ENCODE measurements at places on chromosomes 3 and 15.

DNA sequence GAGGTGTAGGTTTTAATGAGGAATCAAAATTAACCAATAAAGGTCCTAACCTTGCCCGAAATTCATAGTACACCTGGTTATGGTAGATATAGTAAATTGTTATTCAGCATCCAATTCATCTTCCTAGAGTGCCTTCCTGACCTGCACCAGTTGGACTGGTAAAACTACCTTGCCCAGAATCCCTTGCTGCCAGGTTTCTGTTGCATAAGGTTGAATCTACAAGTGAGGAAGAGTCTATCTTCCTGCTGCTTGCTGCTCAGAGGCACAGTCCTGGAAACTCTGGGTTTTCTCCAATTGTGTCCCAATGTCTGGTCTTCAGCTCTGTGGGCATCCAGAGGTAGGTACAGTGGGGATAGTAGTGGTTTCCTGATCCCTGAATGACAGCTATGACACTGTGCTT is 17.3 kb downstream of the CCDC54 start:
- DNase-seq, result no peak

DNA sequence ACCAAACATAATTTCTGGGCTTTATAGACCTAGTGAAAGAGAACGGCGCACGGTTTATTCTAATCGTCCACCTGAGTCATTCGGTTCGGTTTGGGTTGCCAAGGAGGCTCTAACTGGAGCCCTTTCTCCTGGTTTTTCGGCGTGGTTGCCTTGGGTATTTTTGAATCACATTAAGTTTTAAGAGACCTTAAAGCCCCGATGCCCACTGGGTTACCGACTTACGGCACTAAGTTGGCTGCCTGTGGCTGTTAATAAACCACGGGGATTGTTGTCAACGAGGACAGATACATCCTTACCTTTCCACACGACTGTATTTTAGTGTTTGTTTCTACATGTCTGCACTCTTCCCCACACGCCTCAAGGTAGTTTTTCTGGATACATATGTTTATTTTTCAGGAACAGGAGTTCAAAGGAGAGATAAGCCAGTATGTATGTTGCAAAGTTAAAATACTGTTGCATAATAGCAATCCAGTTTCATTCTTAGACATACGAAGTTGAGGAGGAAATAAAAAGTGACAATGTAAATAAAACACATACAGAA is 1.2 kb upstream of the ANP32A start:
- DNase-seq, result no peak

GRCh38 chr15:58467722-58468423 is 36.1 kb downstream of the LIPC start:
- DNase-seq, result no peak

GRCh38 chr3:145760036-145760435 is 400.9 kb downstream of the PLOD2 start:
- DNase-seq, result no peak

DNA sequence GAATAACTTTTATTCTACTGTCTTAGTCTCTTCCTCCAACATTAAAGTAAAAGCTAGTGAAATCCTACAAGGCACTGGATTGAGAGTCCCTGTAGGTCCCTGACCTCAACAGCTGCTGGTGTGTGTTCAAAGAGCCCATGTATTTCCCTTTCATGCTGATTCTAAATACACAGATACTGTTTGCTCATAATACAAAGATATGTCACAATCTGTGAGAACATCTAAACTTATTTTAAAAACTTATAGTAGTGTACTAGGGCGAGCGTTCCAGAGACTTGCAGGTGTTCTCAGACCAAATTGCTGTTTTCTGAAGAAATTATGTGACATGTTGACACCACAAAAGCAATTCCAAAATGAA is 145.9 kb upstream of the LIPC start:
- no peak for DNase-seq

GRCh38 chr3:4503050-4503449 is 9.9 kb downstream of the ITPR1 start:
- no peak for DNase-seq

- no peak for DNase-seq
Measured at GRCh38 chr15:70227147-70227546, 129.4 kb upstream of the TLE3 start.

DNA sequence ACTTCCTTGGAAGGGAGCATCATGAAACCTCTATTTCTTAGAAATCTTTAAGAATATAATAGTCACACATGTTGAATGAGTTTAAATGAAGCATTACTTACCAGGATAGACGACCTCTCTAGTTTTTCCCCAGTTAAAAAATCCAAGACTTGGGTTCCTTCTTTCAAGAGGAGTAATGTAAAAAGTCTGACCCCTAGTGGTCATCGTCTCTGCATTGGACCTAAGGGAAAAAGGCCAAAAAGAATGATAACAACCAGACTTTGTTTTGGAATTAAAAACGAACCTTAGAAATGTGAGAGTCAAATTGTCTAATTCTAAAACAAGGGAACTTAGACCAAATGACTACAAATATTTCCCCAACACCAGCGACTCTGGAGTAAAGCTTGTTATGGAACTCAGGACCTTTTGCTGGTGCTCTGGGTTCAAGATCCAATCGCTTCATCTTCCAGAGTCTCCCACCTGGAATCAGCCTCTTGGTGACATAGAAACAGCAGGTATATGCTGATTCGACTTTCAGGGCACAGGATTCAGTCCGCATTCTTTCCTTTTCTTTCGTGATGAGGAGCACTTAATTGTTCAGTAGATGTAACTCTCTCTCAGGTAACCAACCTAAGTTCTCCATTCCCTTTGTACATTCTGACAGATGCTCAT is 214.8 kb upstream of the TPRG1 start:
- DNase-seq, result no peak

DNA sequence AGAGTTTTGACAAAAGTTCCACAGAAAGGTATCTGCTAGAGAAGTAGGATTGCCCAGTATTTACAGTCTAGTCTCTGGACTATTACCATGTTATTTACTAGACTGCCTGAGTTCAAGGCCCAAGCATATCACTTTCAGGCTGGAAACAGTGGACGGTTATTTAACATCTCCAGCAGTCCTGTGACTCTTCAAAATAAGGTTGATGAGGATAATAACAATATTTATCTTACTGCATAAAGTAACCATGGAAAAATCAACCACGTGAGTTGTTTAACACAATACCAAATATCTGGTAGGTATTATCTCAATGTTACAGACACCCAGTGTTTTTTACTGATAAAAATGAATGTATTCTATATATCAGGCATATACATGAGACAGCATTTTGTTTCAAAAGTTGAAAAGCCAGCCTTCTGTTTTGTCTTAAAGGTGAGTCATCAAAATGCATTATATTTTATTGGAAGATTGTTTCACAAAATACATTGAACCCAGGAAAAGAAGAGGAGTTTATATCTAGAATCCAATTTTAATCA is 535.8 kb downstream of the TBL1XR1 start:
- DNase-seq, result no peak

DNA sequence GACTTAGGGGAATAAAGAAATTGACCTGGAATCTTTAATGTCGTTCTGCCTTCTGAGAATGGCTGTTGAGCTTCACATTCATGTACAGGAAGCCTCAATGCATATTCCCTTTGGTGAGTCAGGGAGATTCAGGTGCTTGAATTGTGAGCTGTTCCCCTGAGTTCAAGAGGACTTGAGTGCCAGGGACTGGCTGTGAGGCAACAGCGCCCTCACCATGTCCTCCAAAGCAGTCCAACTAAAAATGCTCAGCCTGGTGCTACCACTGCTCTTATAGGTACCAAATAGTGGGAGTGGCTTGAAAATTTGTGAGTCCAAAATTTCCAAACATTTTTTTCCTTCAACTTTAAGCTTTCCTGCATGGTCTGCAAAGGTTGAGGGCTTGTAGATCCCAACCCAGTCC is 54.1 kb downstream of the LEO1 start:
- DNase-seq, result no peak

GRCh38 chr3:184568924-184569829 is 7.6 kb downstream of the EPHB3 start:
- DNase-seq, result no peak

- DNase-seq, result no peak
Measured at GRCh38 chr3:131194816-131195215, 168.1 kb downstream of the NEK11 start.
